Mucosa of gallbladder (tissue), 1 donor: ENCODE measurements at places on chromosomes 7 and 10. TPM values are rescaled to one million over a fixed set of nuclear protein-coding genes. Genes with fewer than 3 reads are reported as not detected.

DNA sequence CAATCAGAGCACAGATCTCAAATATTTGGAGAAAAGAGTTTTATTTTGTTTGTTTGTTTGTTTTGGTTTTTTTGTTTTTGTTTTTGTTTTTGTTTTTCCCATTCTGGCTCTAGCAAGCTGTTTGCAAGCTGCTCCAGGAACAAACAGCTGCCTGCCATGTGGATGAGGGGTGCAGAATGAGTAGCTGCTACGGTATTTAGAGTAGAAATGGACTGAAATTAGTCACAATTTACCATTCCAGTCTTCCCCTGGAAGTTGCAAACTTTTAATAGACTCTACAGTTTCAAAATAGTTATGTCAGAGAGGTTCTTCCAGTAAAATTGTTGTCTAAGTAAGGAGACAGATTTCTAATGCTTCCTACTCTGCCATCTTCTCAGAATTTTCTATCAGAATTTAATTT is 27.1 kb upstream of the TAS2R16 start:
- no peak for DNase-seq

The PEX1 gene
- total RNA-seq: 15.9 TPM

DNA sequence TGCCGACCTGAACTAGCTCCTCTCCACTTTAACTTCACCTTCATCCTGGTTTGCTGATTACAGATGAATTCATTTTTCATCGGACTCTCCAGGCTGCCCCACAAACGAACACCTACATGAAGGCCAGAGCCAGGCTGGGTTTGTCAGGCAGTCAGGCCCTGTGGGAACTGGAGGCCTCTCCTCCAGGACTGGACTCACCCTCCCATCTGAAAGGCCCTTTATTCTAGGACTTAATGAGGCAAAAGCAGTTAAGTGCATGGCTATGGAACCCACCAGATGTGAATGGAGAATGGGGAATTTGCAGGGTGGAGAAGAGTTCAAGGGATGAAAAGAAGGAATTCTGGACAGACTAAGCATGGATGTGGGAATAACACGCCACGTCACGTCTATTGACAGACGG is 170.8 kb downstream of the ARHGAP12 start:
- DNase-seq: no peak

DNA sequence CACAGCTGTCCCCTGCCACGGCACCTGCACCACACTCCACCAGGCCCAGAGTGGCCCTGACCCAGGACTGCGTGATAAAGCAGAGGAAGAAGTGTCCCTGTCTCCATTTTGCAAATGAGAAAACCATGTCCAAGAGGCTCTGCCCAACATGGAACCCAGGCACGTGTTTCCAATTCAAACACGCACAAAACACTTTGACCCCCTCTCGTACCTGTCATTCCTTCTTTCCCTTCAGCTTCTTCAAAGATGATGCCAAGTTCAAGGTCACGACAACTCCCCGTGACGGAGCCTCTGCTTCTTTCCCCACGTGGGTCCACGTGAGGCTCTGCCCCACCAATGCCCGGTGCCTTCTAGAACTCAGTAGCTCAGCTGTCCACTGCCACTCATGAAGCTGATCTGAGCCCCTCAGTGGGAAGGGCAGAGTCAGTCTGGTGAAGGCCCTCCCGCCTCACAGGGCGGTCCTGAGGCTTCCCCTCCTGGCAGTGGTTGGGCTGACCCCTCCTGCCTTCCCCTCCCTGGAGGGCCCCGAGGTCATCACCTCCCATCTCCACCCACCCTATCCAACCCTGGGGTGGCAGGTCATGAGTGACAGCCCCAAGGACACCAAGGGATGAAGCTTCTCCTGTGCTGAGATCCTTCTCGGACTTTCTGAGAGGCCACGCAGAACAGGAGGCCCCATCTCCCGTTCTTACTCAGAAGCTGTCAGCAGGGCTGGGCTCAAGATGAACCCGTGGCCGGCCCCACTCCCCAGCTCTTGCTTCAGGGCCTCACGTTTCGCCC is 19.0 kb downstream of the CALML5 start:
- no peak for DNase-seq

DNA sequence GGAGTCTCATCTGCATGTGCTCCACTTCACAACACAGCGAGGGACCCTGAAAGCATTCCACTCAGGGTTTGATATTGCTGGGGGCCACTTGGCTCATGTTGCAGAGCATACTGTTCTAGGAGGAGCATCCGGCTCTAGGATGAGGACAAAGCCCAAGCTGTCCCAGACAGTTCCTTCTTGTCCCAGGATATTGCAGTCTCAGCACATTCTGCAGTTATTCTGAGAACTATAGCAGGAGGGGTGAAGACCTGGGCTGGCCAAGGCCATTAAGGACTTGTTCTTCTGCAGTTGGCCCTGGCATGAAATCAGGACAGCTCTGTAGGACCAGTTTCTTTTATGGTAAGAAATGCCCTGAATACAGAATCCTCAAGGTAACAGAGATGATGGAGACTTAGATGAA is 48.9 kb upstream of the C10orf120 start:
- DNase-seq: no peak

DNA sequence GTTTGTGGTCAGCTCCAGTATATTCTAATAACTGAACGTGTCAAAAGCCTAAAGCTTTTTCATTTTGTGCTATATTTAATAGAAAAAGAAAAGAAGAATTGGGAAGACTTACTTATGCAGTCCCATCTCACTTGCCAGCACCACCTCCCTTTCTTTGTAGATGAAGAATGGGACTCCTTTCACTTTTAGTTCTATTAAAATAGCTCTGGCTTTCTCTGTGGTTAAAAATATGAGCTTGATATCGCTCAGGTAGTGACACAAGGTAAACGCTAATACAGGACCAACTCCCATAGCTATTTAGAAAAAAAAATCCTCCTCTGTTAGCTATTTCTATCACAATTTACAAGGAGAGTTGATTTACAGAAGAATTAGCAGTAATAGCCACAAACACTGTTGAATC is 176.8 kb downstream of the PDE1C start:
- no peak for DNase-seq

The LIPF gene
- total RNA-seq: not detected

GRCh38 chr10:64505501-64505900 is 984.3 kb downstream of the REEP3 start:
- no peak for DNase-seq

GRCh38 chr7:2002561-2003450 is 229.9 kb downstream of the MAD1L1 start:
- DNase-seq: no peak

GRCh38 chr7:40243076-40243475 is 108.3 kb downstream of the SUGCT start:
- no peak for DNase-seq

DNA sequence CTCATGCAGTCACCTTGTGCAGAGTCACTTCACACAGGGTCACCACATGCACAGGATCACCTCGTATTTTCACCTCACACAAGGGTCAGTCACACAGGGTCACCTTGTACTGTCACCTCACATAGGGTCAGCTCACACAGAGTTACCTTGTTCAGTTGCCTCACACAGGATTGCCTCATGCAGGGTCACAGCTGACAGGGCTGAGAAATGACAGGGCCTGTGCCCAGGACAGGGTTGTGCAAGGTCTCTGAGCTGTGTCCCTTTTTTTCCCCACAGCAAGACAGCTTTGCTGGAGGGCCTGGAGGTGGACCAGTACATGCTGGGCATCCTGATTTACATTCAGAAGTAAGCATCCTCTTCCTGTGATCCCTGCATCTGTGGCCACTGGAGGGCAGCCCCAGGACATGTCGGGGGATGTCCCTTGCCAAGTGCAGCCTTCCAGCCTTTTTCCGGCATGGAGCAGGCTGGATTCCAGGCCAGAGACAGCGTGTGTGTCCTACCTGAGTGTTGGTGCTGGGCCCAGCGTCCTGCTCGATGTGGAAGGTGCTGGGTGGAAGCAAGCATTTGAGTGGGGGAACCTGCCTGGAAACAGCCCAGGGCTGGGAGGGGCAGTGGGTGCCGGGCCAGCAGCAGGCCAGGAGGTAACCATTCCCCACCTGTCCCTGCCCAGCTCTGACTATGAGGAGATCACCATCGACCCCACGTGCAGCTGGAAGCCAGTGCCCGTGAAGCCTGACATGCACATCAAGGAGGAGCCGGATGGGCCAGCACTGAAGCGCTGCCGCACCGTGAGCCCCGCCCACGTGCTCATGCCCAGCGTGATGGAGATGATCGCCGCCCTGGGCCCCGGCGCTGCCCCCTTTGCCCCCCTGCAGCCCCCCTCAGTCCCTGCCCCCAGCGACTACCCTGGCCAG is 16.3 kb downstream of the ZMIZ2 start:
- no peak for DNase-seq

- DNase-seq: no peak
These were observed 502.8 kb downstream of the PHTF2 start for GRCh38 chr7:78301407-78301806.

The PALD1 gene
- 15.5 TPM for total RNA-seq

DNA sequence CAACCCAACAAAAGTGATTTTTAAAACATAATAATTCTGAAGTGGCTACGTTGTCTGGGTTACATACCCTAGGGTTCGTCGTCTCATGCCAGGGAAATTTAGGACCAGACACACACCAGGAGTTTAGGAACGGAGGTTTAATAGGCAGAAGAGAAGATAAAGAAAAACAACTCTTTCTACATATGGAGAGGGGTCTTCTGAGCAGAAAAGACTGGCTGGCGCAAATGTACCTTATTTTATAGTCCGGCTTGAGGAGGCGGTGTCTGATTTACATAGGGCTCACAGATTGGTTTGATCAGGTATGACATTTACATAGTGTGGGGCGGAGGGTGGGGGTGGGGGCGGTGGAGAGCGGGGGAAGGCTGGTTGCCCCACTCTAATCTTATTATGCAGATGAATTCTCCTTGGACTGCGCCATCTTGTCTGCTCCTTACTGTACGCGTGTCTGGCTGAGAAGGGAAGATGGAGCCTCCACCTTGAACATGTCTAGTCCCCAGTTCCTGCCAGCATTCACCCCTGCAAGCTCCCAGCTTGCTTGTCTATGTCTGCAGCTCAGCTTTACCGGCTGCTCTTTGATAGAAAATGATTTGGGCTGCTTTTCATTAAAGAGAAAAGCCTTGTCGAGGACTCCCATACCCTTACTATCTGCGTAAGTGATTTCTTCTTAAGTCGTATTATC is 98.7 kb downstream of the RALA start:
- DNase-seq: no peak

- DNase-seq: no peak
These were observed 101.2 kb downstream of the MKX start for GRCh38 chr10:27644307-27644939.

The ADGRA1 gene
- total RNA-seq: not detected

- no peak for DNase-seq
These were observed 2.0 kb downstream of the BAG3 start for GRCh38 chr10:119653209-119653608.

- no peak for DNase-seq
These were observed 128.9 kb downstream of the DGKI start for GRCh38 chr7:137717811-137718271.

DNA sequence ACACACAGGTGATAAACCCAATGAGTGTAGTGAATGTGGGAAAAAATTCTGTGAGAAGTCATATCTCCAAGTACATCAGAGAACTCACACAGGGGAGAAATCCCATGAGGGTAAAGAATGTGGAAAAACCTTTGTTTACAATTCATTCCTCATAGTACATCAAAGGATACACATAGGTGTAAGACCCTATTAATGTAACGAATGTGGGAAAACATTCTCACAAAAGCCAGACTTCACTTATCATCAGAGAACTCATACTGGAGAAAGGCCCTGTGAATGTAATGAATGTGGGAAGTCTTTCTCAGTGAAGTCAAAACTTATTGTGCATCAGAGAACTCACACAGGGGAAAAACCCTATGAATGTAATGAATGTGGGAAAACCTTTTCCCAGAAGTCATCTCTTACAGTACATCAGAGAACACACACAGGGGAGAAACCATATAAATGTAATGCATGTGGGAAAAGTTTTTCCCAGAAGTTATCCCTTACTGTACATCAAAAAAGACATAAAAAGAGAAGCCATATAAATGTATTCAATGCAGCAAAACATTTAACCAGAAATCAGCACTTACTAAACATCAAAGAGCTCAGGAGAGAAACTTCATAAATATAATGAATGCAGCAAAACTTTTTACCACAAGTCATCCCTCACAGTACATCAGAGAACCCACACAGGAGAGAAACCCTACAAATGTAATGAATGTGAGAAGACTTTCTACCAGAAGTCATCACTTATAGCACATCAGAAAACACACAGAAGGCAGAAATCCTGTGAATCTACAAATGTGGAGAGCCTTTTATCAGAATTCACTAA is 49.8 kb downstream of the ZNF239 start:
- no peak for DNase-seq

DNA sequence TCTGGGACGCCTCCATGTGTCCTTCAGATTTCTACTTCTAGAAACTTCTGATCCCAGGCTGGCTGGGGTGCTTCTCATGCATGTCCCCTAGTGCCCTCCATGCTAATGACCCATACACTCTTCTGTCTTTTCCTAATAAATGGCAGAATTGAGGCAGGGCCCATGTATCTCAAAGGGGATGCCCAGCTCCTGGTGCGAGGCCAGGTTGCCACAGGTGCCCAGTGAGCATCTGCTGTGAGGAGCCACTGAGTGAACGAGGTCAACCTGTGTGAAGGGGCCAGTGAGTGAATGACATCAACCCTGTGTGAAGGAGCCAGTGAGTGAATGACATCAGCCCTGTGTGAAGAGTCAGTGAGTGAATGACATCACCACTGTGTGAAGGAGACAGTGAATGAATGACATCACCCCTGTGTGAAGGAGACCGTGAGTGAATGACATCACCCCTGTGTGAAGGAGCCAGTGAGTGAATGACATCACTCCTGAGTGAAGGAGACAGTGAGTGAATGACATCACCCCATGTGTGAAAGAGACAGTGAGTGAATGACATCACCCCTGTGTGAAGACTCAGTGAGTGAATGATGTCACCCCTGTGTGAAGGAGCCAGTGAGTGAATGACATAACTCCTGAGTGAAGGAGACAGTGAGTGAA is 478.9 kb downstream of the PTPRN2 start:
- no peak for DNase-seq

DNA sequence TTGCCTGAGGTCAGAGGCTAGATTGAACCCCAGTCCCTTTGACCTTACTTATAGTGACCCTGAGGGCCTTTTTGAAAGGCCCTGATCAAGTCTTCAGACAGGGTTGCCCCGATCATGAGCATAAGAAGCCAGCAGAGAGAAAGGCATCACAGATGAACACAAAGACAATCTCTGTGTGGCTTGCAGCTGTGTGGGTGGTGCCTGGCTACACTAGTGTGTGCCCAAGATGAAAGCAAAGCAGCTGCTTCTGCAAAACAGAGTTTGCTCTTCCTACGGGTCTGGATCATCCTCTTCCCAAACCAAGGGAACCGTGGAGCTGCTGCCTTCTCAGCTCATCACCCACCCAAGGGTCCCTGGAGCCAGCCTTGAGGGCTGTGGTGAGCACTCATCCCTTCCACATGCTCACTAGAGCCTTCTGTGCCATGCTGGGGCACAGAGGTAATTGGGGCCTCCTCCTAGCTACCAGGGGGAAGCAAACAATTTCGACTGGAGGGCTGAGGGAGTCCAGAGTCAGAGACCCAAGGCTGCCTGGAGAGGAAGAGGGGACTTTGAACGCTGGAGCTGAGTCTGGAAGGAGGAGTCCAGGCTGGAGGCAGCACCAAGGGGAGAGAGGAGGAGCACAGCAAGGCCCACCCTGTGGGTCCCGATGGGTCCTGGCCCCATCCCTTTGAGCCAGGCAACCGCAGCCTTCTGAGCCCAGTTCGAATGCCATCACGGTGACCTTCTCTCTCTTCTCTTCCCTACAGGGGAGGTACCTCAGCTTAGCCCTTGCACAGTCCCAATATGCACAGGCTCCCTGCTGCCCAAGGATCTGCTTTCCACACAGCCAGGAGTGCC is 42.3 kb downstream of the ANTXRL start:
- no peak for DNase-seq
